ENCODE measurements at places on chromosomes 2 and 18.

GRCh38 chr18:29512203-29512602, 1335.3 kb upstream of the CDH2 start:
- DNase-seq, result no peak

DNA sequence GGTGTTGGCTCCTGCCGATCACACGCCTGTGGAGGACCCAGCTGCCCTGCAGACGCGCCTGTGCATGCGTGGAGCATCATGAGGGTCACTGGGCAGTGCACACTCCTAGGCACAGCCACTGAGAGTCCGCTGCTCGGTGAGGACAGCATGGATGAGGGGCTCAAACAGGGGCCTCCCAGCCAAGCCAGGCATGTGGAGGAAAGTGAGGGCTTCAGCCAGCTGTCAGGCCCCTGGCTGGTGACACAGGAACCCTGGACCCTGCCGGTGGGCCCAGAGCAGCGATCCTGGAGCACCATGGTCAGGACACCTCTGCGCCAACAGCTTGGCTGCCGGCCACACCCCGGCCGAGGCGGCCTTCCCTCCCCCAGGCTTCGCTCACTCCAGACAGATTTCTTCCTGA, 171.2 kb downstream of the RTP5 start:
- DNase-seq, result no peak

- no peak for DNase-seq
Observed at GRCh38 chr18:6795307-6795706, 65.8 kb downstream of the ARHGAP28 start.

DNA sequence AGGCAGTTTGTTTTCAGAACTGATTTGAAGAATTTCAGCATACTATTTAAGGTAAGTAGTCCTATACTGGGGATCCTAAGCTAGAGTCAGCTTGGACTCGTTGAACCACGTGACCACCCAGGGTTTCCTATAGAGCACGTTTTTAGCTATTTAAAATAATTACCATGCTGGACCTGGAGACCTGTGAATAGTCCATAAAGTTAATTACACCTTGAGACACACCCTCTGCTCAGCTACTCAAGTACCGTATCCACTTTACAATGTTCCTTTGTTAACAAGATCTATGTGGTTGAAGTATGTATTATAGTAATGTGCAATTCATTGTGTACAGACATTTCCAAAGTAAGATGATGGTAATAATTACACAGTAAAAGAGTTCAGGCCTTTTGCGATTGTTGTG, 67.6 kb downstream of the CRIM1 start:
- no peak for DNase-seq

DNA sequence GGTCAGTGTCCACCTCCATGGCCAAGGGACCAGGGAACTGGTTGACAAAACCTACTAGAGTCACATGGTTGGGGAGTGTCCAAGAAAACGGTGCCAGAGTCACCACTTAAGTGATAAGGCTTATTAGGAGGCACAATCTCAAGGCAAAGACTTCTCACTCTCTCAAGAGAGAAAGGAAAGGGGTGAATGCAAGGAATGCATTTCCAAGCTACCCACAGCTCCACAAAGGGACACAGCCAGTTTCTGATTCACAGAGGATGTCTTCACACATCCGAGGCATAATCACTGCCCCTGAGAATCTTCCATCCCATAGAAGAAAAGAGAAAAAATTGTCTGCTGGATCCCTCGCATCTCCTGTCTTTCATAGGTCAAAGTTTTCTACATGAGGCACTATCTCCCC, 269.3 kb downstream of the TNS1 start:
- DNase-seq, result no peak

DNA sequence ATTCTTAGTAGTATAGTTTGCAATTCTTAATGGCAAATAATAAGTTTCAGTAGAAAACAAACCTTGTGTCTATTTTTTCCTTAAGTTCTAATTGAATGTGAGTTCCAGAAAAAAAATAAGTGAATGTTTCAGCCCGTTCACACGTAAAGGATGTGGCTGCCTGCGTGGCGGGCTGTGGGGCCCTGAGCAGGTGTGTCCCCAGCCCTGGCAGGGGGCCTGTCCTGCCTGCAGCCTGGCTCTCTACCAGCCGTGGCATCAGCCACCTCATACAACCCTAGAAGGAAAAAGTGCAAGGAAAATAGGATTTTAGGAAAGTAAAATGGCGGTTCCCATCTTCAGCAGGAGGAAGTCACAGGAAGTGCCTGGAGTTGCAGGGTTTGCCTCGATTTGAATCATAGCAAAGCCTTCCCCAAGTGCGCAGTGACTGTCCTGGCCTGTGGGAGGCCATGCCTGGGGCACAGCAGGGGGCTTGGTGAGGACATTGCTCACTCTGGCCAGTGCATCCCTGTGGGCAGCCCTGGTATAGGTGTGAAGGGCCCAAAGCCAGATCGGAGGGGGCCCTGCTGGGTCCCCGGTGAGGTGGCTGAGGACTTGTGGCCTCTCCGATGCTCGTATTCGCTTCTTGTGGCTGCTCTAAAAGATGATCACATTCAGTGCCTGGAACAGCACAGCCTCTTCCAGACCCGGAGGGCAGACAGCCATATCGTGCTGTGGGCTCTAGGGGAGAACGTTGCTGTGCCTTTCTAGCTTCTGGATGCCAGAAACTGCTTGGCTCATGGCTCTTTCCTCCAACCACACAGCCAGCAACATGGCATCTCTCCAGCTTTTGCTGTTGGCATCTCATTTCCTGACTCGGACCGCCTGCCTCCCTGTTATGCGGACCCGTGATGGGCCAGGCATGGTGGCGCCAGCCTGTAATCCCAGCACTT, 12.6 kb downstream of the DTYMK start:
- no peak for DNase-seq

DNA sequence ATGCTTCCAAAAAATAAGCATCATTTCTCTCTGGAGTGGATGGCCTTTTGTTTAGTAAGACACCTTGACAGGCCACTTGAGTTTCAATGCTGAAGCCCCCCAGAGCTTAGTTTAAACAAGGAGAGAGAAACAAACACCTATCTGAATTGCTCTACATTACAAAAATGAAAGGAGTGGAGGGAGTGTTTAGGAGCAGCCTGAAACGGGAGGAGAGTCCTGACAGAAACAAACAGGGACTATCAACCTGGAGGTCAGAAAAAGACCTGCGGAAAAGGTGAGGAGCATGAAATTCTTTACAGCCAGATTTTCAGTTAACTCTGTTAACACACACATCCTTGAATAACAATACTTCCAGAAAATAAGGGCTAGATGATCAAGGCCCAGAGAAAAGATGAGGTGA, 126.2 kb downstream of the NR4A2 start:
- no peak for DNase-seq

DNA sequence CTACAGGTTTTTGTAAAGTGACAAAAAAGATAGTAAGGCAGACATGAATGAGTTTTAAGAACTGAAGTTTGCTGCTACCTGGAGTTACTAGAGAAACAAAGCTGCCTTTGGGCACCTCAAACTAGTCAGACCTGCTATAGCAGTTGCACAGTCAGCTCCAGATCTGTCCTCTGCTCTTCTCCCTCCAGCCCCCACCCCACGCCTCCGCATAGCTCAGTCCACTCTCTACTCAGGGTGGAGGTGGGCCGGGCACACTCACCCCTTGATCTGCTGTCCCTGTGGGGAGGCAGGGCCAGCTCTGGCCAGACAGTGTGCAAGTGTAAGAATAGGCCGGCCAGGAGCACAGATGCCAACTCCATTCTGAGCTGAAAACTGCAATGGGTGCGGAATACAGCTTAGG, 4.1 kb downstream of the SERTAD2 start:
- no peak for DNase-seq

DNA sequence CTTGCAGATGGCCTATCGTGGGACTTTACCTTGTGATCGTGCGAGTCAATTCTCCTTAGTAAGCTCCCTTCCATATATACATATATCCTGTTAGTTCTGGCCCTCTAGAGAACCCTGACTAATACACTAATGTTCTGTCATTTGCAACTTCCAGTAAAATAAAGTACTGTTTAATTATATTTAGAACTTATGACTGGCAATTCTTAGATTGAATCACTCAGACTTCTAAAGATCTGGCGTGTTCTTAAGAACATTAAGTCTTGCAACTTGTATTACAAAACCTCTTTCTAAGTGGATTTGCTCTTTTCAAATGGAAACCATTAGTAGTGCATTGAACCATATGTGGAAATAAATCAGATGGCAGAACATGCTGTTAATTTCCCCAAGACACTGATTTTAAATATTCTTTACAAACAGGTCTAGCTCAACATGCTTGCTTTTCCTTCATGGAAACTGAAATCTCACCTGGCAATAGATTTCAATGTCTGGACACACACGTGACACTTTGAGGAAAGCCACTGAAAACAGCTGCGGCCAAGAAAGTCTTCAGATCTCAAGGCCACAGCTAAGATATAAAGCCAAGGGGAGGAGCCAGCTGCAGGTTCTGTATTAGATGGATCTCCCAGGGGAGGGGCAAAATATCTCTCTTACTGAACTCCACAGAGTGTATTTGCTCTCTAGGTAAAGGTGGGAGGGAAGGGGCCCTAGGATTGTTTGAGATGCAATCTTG, 50.6 kb downstream of the PMAIP1 start:
- DNase-seq, result no peak

- no peak for DNase-seq
Observed at GRCh38 chr18:63681449-63682340, 20.0 kb upstream of the SERPINB3 start.

GRCh38 chr2:136045835-136046570, 60.6 kb upstream of the DARS1 start:
- DNase-seq, result no peak

GRCh38 chr2:46870051-46870839, 45.4 kb downstream of the MCFD2 start:
- DNase-seq, result no peak

DNA sequence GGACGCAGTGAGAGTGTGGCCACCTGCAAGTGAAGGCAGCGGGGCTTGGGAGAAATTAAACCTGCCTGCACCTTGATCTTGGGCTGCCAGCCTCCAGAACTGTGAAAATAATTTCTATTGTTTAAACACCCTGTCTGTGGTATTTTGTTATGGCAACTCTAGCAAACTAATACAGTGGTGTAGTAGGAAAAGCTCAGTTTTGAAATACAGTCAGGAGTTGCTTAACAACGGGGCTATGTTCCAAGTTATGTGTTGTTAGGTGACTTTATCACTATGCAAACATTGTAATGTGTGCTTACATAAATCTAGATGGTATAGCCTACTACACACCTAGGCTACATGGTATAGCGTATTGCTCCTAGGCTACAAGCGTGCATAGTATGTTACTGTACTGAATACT, 93.4 kb upstream of the FN1 start:
- DNase-seq, result no peak

- DNase-seq, result no peak
Observed at GRCh38 chr18:384897-385296, 115.6 kb downstream of the COLEC12 start.

DNA sequence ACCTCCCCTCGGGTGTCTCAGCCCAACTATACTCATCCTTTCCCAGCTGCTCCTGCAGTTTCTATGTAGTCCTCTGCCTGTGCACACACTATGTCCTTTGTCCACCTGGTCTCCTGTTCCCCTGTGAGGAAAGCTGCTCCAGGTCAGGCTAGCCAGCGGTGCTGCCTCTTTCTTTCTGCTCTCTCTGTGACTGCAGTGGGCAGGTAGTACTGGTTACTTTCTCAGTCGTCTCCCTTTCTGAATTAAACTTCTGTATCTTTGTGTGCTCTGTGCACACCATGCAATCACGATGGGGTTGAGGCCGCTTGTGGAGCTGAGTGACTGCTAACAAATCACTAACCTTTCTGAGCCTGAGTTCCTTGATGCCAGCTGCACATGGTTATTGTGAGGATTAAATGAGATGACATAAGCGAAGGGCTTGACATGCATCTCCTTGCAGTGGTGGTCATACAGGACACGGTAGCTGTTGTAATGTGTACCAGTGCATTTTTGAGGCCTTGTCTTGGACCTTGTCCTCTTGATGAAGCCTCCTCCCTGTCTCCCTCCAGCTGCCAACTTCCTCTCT, 3.5 kb downstream of the FARP2 start:
- no peak for DNase-seq

GRCh38 chr2:238754259-238754658, 93.6 kb upstream of the TWIST2 start:
- DNase-seq, result no peak

DNA sequence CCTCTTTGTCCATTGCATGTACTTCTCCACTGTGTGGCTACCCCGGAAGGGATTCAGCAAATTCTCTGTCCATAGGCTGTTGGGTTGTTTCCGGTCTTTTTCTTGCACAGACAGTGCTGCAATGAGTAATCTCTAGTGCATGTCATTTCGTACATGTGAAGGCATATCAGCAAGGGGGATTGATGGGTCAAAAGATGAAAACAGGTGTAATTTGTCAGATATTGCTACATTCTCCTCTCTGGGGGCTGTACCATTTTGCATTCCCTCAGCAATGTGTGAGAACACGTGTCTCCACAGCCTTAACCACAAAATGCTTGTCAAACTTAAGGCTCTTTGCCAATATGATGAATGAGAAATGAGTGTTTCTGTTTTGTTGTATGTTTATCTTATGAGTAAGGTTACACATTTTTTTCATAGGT, 60.5 kb downstream of the KLHL29 start:
- DNase-seq, result no peak

- peak; percentile 55 for DNase-seq
Observed at GRCh38 chr2:101113441-101114267, 37.5 kb downstream of the TBC1D8 start.

- DNase-seq, result no peak
Observed at GRCh38 chr18:40013001-40013609, 1941.9 kb upstream of the PIK3C3 start.

DNA sequence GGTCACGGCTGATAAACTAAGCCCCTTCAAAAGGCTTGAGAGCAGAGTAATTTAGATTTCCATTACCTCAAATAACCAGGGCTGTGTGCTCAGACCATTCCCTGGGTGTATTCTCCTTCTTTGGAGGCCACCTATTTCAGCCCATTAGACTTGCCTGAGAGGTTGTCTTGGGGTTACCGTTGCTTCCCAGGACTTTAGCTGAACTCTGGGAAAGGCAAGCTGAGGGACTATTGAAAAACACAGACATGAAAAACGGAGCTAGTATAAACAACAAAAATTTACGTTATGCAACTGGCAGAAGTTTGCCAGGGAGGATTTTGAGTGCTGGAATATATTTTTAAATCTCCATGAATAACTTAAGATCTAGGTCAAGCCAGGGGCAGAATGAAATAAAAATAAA, 561.0 kb upstream of the TNP1 start:
- DNase-seq, result no peak

DNA sequence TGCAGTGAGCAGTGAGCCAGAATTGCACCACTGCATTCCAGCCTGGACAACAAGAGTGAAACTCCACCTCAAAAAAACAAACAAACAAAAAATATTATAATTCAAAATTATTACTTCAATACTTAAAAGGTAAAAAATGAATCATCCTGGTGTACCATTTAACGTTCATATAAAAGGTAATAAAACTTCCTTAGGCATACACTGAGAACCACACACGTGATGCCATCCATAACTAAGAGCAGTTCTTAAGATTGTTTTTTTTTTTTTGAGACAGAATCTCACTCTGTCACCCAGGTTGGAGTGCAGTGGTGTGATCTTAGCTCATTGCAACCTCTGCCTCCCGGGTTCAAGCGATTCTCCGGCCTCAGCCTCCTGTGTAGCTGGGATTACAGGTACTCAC, 29.4 kb downstream of the YWHAQ start:
- DNase-seq, result no peak

Measured in brain pericyte (primary cell).